ENCODE measurements at places on chromosomes 4 and X.

DNA sequence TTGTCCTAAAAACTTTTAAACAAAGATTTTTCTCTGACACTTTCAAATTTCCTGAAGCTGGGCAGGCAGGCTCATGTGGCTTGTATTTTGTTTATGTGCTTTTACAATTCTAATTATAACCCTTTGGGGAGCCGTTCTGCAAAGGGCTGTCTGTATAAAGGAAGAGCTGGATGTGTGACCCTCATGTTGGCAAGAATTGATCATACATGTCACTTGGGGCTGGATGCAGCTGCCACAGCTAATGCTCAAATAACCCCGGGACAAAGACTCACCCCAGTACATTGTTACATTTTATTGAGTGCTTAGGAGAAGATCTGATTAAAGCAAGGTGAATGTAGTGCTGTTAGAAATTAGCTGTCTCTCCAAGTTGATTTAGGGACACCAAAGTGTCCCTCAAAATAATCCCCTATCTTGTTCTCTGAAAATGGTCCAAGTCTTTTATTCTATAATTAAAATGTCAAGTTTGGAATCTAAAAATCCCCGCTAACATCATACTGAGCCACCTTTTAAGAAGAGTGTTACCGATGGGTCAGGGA lies 13.0 kb upstream of the DAPP1 start:
- DNase-seq: no peak

- no peak for DNase-seq
Measured at GRCh38 chr4:61553557-61554125, 353.5 kb downstream of the ADGRL3 start.

- no peak for DNase-seq
Measured at GRCh38 chrX:15848576-15848975, 6.0 kb downstream of the AP1S2 start.

GRCh38 chrX:128931071-128931470 lies 592.2 kb downstream of the SMARCA1 start:
- no peak for DNase-seq

DNA sequence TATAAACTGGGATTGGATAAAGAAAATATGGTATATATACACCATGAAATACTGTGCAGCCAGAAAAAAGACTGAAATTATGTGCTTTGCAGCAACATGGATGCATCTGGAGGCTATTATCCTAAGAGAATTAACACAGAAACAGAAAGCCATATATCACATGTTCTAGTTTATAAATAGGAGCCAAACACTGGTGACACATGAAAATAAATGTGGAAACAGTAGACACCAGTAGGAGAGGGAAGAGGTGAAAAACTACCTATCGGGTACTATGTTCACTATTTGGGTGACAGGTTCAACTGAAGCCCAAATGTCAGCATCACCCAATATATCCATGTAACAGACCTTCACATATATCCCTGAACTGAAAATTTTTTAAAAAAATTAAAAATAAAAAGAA lies 725.1 kb downstream of the C4orf33 start:
- DNase-seq: no peak

DNA sequence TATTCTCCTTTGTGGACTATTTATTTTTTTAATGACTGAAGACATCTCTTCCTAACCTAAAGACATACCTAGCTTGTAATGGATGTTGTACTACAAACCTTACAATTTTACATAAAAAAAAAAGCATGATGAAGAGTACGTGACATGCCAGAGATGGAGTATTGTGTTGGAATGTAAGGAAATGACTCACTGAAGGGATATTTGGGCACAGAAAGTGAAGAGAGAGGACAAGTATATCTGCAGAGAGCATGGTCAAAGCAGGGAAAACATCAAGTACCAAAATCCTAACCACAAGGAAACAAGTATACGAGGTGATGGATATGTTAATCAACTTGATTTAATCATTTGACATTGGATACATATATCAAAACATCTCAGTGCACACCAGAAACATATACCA lies 1051.4 kb upstream of the PRKX start:
- DNase-seq: no peak

GRCh38 chr4:45004326-45004725 lies 278.0 kb upstream of the GNPDA2 start:
- no peak for DNase-seq

DNA sequence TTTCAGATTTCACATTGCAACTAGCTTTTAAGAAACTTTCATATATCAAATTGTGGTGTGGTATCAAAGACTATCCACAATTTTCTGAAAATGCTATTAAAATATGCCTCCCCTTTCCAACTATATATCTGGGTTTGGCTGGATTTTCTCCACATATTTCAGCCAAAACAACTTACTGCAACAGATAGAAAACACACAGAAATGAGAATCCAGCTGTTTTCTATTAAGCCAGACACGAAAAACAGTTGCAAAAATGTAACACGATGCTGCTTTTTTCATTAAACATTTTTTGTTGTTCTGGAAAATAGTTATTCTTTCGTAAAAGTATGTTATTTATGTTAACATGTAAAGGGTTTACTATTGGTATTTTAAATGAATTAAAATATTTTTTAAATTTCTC lies 33.1 kb downstream of the DCTD start:
- no peak for DNase-seq

- no peak for DNase-seq
Measured at GRCh38 chrX:1582686-1583437, 8.5 kb upstream of the AKAP17A start.

All from AG08395 (cell line).